ENCODE measurements at places on chromosomes 2 and 18. TPM values are rescaled to one million over a fixed set of nuclear protein-coding genes. Genes with fewer than 3 reads are reported as not detected.

Gene ADAM23
- total RNA-seq: 6.4 TPM

Gene ATP6V1C2
- total RNA-seq: 5.3 TPM

Gene ABCG5
- total RNA-seq: not detected

Gene HJURP
- 1.6 TPM for total RNA-seq

DNA sequence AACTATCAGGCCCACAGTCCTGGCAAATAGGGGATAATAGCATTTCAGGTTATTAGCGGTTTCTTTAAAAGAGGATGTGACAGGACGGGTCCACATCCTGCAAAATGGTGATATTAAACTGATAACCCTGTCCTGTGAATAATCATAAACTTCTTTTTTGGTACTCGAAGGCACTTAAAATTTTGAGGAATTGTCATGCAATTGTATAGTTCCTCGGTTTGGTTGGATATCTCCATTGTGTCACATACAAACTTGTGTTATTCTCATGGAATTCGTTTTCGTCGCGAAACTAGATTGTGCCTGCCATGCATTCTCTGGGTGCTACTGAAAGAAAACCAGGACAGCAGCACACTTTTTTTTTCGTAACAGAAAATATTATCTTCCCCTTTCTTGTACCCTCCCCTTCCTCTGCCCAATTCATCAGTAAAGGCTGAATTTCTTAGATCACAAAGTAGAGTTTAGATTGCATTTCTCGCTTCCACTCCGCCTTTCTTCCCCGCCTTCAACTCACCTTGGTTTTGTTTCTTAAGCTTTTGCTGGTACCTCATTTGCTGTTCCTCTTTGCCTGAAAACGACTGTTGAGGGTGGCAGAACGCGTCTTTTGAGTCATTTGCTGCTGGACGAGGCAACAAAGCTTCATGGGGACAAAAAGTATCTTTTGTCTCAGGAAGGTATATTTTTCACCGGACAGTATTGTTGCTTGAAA is 1.3 kb downstream of the CERS6 start:
- DNase-seq: no peak

GRCh38 chr18:31410716-31411483 is 34.3 kb downstream of the DSG4 start:
- DNase-seq: no peak

DNA sequence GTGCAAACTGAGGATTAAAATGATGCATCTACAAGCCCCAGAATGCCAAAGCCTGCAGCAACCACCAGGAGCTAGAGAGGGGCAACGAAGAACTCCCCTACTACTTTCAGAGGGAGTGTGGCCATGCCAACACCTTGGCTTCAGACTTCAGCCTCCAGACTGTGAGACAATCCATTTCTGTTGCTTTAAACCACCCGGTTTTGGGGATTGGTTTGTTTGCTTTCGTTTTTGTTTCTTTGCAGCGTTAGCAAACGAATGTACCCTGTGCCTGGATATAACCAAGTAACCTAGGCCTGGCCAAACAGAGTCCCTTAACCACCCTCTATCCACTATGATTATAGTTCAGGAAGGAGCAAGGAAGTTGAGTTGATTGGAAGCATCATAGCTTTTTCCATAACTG is 171.2 kb upstream of the NCK2 start:
- DNase-seq: no peak

GRCh38 chr2:85999061-85999831 is 106.4 kb downstream of the POLR1A start:
- no peak for DNase-seq

- no peak for DNase-seq
Observed at GRCh38 chr2:31216734-31217133, 581 bp downstream of the CAPN14 start.

GRCh38 chr18:69622961-69623360 is 222.3 kb downstream of the DOK6 start:
- no peak for DNase-seq

DNA sequence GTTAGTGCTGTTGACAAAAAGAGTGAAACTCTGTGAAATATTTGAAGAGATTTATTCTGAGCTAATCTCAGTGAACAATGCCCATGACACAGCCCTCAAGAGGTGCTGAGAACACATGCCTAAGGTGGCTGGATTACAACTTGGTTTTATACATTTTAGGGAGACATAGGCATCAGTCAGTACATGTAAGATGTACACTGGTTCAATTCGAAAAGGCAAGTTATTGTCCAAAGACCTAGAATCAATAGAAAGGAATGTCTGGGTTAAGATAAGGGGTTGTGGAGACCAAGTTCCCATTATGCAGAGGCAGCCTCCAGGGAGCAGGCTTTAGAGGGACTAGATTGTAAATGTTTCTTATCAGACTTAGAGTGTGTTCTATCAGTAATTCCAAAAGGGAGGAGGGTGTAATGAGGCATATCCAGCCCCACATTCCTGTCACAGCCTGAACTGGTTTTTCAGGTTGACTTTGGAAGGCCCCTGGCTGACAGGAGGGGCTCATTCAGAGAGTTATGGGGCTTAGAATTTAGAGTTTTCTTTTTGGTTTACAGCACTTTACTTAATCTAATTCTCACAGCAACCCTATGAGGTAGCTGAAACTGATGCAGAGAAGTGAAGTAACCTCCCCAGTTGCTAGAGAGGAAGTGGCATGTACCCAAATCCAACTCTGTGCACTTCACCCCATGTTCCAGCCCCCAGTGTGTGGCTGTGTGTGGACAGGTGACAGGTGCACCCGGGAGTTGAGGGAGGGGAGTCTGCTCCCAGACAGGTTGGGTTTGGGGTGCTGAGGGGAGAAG is 28.3 kb upstream of the ASAP2 start:
- DNase-seq: no peak

All from thoracic aorta (tissue), 2 donors.